ENCODE measurements at places on chromosomes 16 and 17. TPM values are rescaled to one million over a fixed set of nuclear protein-coding genes. Genes with fewer than 3 reads are reported as not detected.

DNA sequence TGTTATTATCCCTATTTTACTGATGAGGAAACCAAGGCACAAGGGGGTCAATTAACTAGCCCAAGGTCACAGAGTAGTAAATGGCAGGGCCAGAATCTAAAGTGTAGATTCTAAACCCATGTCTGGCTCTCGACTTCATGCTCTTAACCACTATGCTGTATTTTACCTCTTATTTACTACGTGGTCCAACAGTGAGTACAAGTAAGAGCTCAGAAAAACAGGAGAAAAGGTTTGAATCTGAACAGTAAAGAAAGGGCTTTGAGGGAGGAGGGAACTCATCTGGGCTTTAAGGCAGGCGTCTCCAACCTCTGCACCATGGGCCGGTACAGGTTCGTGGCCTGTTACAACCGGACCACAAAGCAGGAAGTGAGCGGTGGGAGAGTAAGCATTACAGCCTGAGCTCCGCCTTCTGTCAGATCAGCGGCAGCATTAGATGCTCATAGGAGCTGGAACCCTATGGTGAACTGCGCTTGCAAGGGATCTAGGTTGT is 62.9 kb downstream of the SMURF2 start:
- peaks cover 4% of the 10 kb centered on the region for H3K36me3 ChIP-seq
- DNase-seq: peak; percentile 62
- no peaks in the 10 kb centered on the region for H3K27me3 ChIP-seq
- no peak overlapping the region for H3K4me3 ChIP-seq
- H3K4me1 ChIP-seq: peaks cover 16% of the 10 kb centered on the region
- no peak overlapping the region for H3K27ac ChIP-seq

DNA sequence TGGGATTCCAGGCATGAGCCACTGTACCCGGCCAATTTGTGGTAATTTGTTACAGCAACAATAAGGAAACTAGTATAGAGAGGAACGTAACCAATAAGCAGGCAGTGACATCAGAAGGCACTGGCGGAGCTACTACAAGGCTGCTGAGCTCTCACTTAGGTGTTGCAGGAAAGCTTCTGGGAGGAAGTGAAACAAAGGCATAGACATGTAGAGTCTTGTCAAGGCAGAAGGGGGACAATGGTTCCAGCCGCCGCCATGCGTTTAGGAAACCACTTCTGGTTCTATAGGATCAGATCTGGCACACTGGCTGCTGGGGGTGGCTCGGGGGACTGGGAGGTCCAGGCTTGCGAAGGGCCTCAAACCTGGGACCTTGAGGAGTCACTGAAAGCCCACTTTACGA is 9.4 kb upstream of the CPSF4L start:
- no peak overlapping the region for H3K27ac ChIP-seq
- H3K36me3 ChIP-seq: no peaks in the 10 kb centered on the region
- peaks cover 8% of the 10 kb centered on the region for H3K4me1 ChIP-seq
- H3K27me3 ChIP-seq: no peaks in the 10 kb centered on the region
- H3K4me3 ChIP-seq: no peak overlapping the region

Gene C16orf96
- 0.31 TPM for polyA plus RNA-seq

DNA sequence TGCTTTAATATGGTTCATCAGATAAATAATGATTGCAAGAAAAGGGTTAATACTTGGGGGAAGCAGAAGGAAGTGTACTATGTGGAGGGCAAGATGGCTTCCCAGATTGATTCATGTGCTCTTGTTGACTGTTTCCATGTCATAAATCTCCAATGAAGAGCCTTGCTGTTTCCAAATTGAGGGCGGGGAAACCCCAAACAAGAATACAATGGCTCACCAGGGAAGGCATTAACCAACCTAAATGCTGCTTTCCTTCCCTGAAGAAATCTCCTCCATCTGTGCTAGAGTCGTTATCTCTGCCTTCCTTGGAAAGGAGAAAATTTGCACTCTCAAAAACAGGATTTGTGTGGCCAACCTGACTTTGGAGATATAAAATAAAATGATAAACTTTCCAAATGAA is 28.0 kb upstream of the CDH13 start:
- no peak overlapping the region for H3K4me3 ChIP-seq
- no peak overlapping the region for H3K27ac ChIP-seq
- no peaks in the 10 kb centered on the region for H3K27me3 ChIP-seq
- no peaks in the 10 kb centered on the region for H3K36me3 ChIP-seq
- H3K4me1 ChIP-seq: no peaks in the 10 kb centered on the region
- DNase-seq: no peak

DNA sequence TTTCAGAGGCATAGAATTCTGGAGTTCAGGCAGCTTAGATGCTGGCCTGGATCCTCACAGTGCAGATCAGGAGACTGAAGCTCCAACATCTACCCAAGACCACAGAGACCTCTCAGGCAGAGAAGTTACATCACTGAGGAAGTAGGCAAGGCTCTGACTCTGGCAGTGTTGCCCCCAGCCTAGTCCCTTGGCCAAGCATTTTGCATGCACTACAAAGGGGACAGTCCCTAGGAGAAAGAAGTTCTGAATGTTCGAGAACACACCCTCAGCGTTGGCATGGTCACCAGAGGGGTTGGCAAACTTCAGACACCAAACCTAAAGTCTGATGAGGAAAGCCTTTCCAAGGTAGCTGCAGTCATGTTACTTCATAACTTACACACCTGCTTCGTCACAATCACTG is 2.5 kb downstream of the RANBP10 start:
- DNase-seq: peak; percentile 81
- H3K27me3 ChIP-seq: no peaks in the 10 kb centered on the region
- H3K27ac ChIP-seq: peak overlapping the region; percentile 78
- peaks cover 66% of the 10 kb centered on the region for H3K4me1 ChIP-seq
- peaks cover 4% of the 10 kb centered on the region for H3K36me3 ChIP-seq
- H3K4me3 ChIP-seq: no peak overlapping the region

Gene SEZ6L2
- not detected for polyA plus RNA-seq

- peak; percentile 86 for DNase-seq
- no peaks in the 10 kb centered on the region for H3K27me3 ChIP-seq
- no peak overlapping the region for H3K4me3 ChIP-seq
- H3K4me1 ChIP-seq: peaks cover 22% of the 10 kb centered on the region
- peaks cover 33% of the 10 kb centered on the region for H3K36me3 ChIP-seq
- no peak overlapping the region for H3K27ac ChIP-seq
These were observed 9.3 kb downstream of the GJD3 start for GRCh38 chr17:40355123-40355803.

Data from B cell (primary cell).